Kidney (tissue), 22 donors: ENCODE measurements at places on chromosomes 3 and 15.

DNA sequence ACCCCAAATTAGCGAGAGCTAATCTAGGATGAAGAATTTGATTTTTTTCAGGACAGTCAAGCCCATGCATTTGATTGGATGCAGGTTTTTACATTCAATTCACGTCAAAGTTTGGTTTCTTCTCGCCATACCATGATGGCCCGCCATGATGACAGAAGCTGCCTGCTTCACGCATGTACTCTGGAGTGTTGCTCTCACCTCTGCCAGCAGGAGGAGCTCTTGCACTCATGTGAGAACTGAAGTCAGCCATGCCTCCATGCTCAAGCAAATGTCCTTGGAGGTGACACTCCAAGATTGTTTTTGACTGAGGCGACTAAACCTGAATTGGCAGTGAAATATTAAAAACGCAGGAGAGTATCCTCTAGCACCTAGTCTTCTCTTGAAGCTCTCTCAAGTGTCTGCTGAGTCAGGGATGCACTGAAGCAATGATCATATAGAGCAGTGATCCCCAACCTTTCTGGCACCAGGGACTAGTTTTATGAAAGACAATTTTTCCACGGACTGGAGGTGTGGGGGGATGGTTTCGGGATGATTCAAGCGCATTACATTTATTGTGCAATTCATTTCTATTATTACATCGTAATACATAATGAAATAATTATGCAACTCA is 120.9 kb downstream of the SAMMSON start:
- peak; percentile 3 for DNase-seq

DNA sequence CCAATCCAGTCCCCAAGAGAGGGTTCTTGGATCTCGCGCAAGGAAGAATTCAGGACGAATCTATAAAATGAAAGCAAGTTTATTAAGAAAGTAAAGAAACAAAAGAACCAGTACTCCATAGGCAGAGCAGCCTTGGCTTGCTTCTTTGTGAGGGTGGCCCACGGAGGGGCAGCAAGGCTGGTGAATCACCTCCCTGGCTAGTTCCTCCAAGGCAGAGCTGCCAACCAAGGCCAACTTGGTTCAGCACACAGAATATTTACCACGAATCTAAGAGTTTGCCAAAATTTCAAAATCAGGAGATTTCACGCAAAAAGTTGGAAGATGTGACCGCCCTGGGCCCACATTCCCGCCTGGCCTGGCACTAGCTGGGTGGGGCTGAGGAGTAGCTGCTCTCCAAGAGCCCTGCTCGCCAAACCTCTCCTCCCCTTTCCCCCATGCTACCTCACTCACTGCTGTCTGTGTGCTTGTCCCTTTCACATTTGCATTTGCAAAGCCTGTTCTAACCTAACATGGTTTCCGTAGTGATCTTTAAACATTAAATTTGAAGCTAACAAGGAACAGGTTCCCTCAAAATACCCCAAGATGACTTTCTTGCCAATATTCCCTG is 26.2 kb upstream of the DCUN1D1 start:
- DNase-seq = no peak

- no peak for DNase-seq
Observed at GRCh38 chr3:117710501-117710900, 1000.9 kb downstream of the TUSC7 start.

DNA sequence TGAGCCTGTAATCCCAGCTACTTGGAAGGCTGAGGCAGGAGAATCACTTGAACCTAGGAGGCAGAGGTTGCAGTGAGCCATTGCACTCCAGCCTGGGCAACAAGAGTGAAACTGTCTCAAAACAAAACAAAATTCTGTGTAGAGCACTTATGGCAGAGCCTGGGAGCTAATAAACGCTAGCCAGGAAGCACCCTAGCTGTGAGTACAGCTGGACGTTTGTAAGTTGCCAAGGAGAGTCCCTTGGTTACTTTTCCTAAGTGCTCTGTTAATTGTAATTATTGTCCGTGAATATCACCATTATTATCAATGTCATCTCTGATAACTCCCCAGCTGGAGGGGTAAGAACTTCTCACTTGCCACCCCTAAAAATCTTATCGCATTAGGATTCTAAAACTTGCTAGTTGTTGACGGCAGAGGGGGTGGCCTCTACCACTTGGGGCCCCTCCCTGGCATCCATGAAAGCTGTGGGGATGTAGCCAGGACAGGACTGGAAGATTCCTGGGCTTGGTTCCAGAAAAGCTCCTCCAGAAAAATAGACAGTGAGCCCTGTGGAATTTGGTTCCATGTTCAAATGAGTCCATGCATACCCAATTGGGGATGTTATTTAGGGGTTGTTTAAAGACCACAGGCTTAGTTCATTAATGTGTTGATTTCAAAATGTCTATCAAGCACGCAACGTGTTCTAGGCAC is 9.9 kb upstream of the KLHL25 start:
- DNase-seq = no peak

DNA sequence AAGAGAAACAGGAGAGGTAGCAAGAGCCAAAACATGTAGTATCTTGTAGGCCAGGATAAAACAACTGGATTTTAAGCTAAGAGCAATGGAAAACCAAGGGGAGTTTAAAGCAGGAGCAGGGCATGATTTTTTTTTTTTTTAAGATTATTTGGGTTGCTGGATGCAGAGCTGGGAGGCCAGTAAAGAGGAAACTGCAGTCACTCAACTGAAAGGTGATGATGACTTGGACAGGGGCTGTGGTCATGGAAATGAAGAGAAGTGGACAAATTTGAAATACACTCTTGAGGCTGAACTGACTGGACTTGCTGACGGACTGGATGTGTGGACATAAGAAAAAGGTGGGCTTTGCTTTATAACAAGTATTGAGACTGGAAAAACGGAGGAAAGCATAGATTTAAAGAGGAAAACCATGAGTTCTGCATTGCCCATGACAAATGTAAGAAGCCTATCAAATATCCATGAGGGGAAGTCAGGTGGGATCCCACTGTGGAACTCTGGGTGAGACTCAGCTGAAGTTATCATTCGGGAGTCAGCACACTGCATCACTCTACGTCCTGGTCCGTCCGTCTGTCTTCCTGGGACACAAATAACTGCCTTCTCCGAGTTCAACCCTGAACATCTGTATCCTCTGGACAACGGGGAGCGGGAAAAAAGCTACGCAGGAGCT is 688 bp downstream of the XPC start:
- no peak for DNase-seq

GRCh38 chr3:52146189-52146588 is 8.0 kb downstream of the POC1A start:
- DNase-seq = no peak

GRCh38 chr3:18556503-18557135 is 131.5 kb upstream of the SATB1 start:
- no peak for DNase-seq

GRCh38 chr3:187011915-187012314 is 81.6 kb downstream of the ST6GAL1 start:
- no peak for DNase-seq

- DNase-seq = no peak
Observed at GRCh38 chr15:67781907-67782690, 43.2 kb upstream of the SKOR1 start.

DNA sequence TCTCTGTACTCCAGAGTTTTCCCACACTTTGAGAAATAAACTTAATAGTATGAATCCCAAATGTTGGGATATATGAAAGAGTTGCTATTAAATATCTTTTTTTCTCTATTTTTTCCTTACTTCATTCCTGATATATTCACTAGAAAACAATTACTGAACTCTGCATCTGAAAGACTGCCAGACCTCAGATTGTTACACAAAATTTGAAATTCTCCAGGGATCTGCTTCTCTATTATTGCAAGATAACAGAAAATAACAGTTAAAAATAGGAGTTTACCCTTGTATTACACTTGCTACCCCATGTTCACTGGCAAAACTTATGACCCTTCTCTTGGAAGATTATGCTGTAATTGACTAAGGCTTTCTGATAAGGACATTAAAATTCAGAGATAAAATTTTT is 11.7 kb upstream of the P3H2 start:
- no peak for DNase-seq

GRCh38 chr15:62569460-62570404 is 404.6 kb upstream of the C2CD4B start:
- DNase-seq = no peak

DNA sequence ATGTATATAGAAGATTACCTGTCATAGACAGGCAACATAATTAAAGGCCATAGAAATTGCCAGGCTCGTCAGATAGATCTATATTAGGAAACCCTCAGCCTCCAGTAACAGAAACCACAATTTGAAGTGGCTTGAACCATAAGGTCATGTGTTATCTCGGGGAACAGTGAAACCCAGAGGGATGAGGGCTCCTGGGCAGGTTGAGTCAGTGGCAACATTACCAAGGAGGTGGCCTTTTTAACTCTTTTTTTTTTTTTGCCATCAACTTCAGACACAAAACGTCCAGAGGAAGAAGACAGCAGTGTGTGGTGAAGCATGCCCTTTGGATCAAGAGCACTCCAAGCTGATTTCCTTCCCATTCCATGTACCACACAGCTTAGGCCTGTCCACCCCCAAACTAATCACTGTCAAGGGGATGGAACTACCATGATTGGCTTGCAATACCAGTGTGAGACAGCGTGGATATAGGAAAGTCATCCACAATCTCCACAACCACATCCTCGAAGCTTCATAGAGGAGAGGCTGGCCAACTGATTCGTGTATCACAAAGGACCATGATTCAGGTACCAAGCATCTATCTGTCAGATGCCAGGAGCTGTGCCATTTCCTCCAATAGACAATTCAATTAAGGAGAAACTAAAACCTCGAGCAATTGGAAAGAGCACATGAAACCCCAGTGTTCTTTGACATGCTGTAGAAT is 999 bp upstream of the KIF7 start:
- no peak for DNase-seq

- DNase-seq = no peak
Observed at GRCh38 chr3:52269776-52270175, 8.7 kb downstream of the WDR82 start.
